CD4-positive, alpha-beta T cell treated with Interleukin-17A for 1 hour (primary cell): ENCODE measurements at places on chromosomes 7 and 10.
A peak's percentile ranks its signal among the peaks of the same experiment; 100 is the strongest.

GRCh38 chr10:47094636-47095035, 183.4 kb downstream of the PTPN20 start:
- no peak for DNase-seq

GRCh38 chr10:66102756-66103155, 823.1 kb upstream of the LRRTM3 start:
- DNase-seq: no peak

DNA sequence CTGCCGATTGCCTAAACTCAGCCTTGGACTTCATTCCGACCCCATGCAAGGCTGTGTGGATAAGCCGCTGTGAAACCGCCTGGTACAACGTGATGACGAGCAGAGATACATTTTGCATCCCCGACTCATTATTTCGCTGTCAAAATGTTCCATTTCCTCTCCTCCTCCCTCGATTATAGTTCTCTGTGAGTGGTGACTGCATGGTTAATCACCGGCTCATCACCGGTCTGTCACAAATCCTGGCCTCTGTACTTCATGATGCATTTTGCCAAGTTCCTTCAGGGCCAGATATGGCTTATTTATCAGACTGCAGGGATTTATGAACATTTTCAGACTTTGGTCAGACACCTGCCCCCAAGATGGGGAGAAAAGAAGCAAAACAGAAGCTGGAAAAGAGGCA, 461.6 kb upstream of the DPP6 start:
- DNase-seq: no peak

- no peak for DNase-seq
Observed at GRCh38 chr10:20372748-20373147, 524.4 kb downstream of the NEBL start.

DNA sequence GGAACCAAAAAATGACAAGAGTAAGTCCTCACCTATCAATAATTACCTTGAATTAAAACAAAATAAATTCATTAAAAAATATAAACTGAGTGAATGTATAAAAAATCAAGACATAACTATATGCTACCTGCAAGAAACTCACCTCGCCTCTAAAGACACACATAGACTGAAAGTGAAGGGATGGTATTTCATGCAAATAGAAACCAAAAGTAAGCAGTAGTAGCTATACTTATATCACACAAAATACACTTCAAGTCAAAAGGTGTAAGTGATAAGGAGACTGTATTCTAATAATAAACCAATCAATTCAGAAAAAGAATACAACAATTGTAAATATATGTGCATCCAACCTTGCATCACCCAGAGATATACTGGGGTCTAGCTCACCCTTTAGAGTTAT, 332.6 kb downstream of the SH2D4B start:
- no peak for DNase-seq

DNA sequence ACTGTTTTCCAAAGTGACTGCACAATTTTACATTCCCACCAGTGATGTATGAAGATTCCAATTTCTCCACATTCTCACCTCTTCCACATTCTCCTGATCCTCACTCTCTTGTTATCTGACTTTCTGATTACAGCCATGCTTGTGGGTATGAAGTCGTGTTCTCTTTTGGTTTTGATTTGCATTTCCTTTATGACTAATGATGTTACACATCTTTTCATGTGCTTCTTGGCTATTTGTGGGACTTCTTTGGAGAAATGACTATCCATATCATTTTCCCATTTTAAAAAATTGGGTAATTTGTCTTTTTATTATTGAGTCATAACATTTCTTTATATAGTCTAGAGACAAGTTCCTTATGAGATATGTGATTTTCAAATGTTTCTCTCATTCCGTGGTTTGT, 10.5 kb upstream of the GIMAP8 start:
- no peak for DNase-seq

- DNase-seq: no peak
Observed at GRCh38 chr10:103759100-103759781, 96.1 kb downstream of the SH3PXD2A start.

DNA sequence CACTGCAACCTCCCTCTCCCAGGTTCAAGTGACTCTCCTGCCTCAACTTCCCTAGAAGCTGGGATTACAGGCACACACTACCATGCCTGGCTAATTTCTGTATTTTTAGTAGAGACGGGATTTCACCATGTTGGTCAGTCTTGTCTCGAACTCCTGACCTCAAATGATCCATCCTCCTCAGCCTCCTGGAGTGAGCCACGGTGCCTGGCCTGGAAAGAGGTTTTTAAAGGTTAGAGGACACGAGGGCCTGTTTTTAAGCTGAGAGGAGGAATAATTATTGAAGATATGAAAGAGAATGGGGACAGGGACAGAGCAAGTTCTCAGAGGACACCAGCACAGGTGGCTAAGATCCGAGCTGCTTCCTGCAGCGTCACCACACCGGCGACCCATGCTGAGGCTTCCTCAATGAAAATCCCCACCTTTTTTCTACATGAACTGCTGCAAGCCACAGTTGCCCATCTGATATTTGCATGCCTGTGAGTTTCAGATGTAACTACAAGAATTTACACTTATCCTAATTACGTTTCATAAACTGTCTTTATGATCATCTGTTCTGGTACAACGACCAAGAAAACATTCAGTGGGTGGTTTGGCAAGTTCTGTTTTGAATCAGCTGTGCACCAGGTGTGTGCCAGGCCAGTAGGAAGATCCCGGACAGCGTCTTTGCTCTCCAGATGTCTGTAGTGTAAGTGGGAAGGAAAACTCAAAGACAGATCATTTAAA, 76.0 kb downstream of the HIP1 start:
- no peak for DNase-seq

DNA sequence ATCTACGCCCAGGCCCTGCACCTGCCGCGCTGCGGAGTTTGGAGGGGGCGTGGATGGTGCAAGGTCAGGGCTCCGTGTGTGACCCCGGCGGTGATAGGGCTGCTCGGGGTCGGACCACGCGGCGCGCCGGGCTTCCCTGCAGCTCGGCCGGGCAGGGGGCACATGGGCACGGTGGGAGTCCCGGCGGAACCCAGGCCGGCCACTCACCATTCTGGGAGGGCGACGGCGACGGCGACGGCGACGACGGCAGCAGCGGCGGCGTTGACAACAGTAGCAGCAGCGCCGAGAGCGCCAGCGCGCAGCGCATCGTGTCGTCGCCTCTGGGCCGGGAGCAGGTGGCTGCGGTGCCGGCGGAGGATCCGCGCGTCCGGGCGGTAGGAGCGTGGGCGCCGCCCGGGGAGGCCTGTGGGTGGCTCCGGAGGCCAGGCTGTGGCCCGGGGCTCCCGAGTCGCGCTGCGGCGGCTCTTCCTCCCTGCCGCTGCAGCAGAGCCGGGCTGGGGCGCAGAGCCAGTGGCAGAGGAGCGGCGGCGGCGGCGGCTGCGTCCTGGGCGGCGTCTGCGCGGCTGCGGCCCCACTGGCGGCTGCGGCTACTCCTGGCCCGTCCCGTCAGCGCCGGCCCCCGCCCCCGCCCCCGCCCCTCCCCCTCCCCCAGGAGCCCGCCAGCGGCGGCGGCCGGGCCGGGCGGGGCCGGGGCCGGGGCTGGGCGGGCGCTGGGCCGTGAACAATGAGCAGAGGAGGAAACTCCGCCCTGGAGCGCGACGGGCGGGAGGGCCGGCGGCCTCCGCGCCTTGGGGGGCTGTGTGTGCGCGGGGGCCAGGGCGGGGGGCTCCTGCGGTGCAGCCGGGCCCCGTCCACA, at the start of gene PODXL:
TSS of gene PODXL (minus strand) at position 576 of the 856 bp plus-strand sequence. CDS start at position 307, 269 bp downstream.
- DNase-seq: peak; percentile 67

GRCh38 chr10:35415505-35415904, 79.2 kb downstream of the CCNY start:
- DNase-seq: no peak

DNA sequence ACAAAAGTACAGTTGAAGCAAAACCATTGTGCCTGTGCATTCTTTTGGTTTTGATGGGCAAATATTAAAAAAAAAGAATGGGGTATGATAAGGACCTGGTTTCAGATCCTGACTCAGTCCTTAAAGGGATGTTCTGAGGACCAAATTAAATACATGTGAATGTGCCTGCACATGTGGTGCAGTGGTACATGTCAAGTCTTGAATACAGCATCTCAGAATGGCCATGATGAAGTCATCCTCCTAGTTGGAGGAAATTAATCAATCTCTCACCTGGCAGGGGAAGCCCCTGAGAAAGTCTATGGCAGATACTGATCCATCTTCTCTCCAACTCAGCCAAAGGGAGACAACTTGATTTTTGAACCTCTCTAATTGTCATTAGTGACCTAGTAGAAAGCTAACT, 207.0 kb downstream of the SUGCT start:
- no peak for DNase-seq

- peak; percentile 35 for DNase-seq
Observed at GRCh38 chr10:122490786-122491680, 29.7 kb downstream of the HTRA1 start.

- peak; percentile 25 for DNase-seq
Observed at GRCh38 chr7:140059273-140060242, 3.2 kb downstream of the PARP12 start.

DNA sequence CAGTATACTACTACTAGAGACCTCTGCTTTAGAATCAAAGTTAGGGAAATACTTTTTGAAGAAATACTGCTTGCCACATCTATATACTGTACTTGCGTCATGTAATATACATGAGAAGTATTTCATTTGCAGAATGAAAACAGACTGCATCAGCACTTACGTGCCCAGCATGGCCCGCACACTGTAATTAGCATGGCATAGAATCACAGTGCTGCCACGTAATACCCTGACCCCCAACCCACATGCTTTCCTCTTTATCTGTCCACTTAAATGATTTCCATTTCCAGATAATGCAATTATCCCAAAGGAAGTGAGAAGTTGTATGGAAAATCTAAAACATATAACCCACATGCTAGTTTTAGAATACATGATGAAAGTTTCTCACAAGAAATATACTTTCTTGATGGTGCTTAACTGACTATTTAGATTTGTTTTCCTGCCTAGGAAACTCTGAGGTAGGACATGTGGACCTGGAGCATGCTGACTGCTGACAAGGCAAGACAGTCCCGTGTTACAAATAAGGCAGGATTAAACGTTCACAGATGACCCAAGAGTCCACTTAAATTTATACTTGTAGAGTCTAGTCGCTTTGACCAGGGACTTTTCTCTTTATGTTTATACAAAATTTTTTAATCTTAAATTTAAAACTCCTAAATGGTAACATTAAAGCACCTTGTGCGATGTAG, 12.6 kb downstream of the USP6NL start:
- no peak for DNase-seq
